ENCODE measurements at places on chromosomes 4 and X.

DNA sequence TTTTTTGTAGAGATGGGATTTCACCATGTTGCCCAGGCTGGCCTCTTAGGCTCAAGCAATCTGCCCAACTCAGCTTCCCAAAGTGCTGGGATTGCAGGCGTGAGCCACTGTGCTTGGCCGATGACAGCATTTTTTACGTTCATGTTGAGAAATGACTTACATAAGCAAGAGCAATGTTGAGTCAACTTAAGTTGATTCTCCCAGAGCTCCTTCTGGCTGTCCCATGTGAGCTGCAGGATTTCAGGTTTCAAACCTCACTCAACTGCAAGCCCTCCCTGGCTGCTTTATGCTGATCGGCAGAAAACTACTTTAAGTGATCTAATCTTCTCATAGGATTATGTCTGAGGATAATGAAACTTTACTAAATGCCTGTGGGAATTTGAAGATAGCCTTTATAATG lies 86.8 kb downstream of the GC start:
- no peak for DNase-seq

GRCh38 chrX:108736509-108737479 lies at the start of gene IRS4:
Gene IRS4 (minus strand): TSS chrX:108736563.
- no peak for DNase-seq

DNA sequence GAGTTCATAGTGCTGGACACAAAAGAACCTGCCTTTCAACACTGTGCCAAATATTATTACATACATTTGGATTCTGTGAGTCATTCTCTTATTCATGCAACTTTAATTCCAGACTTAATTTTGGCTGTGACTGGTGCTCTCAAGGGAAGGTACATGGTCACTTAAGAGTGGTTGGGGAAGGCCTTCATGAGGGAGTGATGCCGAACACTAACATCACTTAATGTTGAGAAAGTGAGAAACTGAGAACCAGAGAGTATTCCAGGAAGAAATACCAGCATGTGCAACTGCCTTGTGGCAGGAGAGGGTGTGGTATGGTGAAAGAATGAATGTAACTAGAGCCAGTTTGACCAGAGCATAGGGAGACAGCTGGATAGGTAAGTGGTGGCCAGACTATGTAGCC lies 41.5 kb upstream of the FHDC1 start:
- no peak for DNase-seq

DNA sequence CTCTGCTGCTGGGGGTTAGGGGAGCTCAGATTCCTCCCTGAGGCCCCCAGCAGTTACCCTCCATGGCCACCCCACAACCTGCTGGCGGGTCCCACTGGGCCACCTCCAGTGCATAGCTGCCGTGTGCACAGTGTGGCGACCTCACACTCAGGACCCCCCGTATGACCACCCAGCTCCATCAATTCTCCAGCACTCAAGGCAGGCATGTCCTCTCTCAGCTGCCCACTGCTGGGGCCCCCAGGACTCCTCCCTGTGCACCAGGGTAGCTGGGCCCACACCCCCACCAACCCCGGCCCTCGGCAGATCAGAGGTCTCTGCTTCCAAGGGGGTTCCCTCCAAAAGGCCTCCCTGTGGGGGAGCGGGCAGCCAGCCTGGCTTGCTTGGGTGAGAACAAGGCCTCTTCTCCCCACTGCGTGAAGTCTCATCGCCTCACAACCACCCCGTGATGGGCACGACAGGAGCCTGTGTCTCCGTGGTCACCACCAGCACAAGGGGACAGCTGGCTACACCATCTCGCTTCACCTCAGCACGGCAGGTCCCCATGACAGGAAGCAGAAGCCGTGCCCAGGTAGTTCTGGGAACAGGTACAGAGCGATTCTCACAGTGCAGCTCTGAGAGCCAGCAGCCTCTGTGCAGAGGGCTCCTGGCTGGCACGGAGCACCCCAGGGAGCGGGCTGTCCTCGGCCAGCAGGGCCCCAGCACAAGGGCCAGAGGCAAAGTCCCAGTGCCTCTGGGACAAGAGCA lies 4.6 kb upstream of the HAUS3 start:
- peak; percentile 1 for DNase-seq

DNA sequence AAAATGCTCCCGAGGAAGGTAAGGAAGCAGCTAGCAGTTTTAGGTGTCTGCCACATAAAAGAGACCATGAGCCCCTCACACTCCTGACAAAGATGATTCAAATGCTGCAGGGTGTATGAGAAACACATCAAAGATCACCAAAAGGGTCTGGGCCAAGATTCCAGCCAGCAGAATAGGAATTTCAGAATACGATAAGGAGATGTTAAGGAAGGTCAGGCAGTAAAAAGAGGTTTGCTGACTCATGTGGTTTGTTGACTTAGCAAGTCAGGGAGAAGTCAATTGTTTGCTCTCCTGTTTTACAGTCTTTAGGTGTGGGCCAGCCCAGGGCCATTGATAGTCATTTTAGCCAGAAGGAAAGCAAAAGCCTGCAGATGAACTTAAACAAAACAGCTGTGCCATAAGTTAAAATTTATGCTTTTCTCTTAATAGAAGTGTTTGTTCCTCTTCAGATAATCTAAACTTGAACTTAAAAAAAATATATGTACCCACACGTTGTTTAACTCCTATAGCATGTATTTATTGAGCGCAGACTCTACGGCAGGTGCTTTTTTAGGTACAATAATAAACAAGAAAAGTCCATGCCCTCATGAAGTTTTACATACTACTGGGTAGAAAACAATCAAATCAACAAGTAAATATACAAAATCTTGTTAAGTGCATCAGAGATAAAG lies 115.6 kb downstream of the CAMK2D start:
- DNase-seq = no peak

- no peak for DNase-seq
These were observed 1229.2 kb downstream of the ADGRL3 start for GRCh38 chr4:62429297-62429696.

- DNase-seq = no peak
These were observed 4.2 kb downstream of the ADAMTS3 start for GRCh38 chr4:72564789-72565188.

DNA sequence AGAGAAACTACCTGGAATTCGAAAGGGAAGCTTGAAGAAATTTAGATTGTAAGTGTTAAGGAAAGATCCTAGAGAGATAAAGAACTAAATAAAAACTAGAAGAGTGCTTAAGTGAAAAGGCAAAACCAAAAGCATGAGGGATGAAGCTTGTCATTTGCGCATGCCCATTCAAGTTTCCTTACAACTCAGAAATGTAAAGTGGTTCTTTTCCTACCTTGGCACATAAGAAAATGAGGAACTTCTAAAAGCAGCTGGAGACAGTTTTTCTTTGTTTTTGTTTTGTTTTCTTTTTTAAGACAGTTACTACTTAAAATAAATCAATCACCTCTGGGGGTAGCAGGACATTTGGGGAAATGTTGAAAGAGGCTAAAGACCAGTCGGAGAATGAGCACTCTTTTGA lies 1304.4 kb upstream of the PCDH7 start:
- no peak for DNase-seq

- DNase-seq = no peak
These were observed 23.5 kb downstream of the PDGFC start for GRCh38 chr4:156948133-156948532.

DNA sequence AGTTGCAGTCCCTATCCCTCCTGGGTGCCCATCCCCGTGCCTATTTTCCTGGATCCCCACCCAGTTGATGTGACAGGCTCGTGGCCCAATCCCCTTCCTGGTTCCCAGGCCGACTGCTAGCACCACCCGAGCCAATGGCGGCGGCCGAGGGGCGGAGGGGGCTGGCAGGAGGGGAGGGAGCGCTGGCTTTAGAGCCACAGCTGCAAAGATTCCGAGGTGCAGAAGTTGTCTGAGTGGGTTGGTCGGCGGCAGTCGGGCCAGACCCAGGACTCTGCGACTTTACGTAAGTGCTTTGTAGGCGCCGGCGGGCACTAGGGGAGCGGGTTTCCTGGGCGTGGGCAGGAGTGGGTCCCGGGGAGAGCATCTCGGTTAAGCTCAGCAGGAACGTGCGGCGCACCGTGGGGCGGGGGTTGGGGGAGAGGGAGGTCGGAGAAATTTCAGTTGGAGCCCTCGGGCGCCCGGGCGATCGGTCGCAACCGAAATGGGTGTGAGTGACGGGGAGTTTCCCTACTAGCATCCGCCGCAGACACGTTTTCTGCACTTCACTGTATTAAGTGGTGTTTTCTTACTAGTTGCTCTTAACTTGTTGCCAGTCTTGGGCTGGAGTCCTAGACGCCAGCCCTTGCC lies at the start of gene PLS3:
PLS3 (plus strand) TSS at position 197 of the 627 bp plus-strand sequence. CDS start 49,077 bp downstream, outside the sequence.
- DNase-seq = no peak

GRCh38 chrX:6382284-6382683 lies 152.6 kb downstream of the VCX3A start:
- no peak for DNase-seq

GRCh38 chr4:163542275-163542674 lies 47.8 kb downstream of the TMA16 start:
- DNase-seq = no peak

DNA sequence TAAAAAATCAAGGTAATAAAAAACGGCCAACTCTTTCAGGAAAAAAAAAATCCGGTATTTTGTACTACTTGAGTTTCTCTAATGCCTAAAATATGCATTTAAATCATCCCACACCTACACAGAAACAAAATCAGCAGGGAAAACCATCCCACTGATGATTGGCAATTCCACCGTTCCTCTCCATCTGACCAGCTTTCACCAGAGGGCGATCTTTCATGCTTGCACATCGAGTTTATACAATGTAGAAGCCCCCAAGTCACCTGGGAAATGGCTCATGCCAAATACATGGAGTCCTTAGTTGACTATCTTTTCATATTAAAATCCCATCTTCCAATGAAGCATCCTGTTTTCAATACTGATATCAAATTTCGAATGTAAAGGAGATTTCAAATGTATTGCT lies 69.2 kb downstream of the PTCHD1 start:
- DNase-seq = no peak

- no peak for DNase-seq
These were observed 19.7 kb downstream of the IRAK1 start for GRCh38 chrX:154000051-154000450.

DNA sequence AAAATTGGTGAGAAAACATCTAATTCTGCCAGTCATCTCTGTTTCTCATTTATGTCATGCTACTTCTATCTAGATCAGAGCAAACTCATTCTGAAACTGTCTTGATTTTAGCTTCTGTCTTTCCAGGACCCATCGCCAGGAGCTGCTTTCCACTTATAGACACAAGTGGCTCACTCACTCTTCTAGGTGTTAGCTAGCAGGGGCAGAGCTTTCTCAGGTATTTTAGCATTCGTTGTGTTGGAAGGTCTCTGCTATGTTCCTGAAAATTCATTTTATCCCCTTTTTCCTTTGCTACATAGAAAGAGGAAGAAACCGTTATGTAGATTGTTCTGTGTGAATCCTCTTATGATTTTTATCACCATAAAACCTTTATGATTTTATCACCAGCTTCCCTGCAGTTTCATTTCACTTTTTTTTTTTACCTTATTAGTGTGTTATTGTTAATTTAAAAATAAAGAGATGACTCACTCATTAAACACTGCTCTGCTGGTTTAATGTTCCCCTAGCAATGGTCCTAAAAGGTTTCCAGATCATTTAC lies 246.6 kb upstream of the AADAT start:
- no peak for DNase-seq

- no peak for DNase-seq
These were observed 60.9 kb downstream of the ANAPC4 start for GRCh38 chr4:25437926-25438325.

- no peak for DNase-seq
These were observed 42.7 kb downstream of the MAML3 start for GRCh38 chr4:140111256-140111655.

- DNase-seq = no peak
These were observed 97.8 kb downstream of the PARM1 start for GRCh38 chr4:75030649-75031235.

DNA sequence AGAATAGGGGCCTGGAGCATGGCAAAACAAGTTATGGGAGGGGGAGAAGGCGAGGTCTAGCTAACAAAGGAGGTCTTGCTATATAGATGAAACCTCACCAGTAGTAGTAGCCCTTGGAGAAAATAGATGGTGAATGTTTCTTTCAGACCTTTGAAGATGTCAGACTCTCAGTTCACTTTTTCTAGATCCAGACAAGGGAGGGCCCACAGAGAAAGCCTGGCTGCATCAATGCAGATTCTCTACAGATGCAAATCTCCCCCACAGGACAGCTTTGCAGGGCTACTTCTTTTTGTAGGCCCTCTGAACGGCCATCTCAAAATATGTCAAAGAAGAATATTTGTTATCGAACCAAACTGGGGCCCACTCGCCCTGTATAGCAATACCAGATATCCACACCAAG lies 159.7 kb downstream of the ANK2 start:
- no peak for DNase-seq

DNA sequence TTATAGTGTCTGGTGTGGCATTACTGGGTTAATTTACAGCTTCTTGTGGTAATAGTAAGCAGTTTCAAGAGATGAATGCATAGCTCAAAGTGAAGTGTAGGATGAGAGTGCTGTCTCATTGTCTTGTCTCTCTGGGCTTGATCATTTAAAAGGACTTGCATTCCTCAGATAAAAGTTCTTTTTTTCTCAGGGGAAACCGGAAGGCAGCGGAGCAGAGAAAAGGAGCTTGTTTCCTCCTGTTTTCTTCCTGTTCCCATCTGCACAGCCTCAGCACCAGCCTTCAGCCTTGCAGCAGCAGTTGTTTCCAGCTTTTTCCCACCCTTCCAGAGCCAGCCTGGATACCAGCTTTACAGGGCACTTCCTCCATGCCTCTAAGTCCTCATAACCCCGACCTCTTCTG lies 61.4 kb upstream of the LGI2 start:
- DNase-seq = no peak

DNA sequence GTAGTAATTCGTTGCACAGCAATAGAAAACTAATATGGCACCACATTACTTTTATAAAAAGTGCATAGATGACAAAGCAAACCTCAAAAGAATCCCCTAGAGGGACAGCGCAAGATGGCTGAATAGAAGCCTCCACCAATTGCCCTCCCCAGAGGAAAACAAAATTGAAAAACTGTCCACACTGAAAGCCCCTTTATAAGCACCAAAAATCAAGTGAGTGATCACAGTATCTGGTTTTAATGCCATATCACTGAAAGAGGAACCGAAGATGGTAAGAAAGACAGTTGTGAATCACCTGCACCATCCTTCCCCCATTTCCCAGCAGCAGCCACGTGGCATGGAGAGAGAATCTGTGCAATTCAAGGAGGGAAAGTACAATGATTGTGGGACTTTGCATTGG lies 522.2 kb downstream of the GLUD2 start:
- DNase-seq = no peak

DNA sequence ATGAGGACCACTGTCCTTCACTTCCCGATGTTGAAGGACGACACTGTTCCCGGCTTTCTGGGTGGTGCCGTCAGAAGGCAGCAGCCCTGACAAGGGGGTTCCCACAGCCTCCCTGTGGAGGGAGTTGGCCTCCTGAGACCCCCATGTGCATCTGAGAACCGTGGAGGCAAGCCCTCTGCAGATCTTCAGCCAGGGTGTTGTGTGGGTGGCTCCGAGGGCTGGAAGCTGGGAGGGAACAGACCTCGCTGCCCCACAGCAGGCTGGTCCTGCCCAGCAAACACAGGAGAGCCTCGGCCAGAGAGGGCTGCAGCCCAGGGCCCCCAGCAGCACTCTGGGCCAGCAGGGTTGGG lies 16.2 kb downstream of the DGKQ start:
- DNase-seq = no peak

Data from effector CD4-positive, alpha-beta T cell (primary cell).